ENCODE measurements at places on chromosomes 2 and 18.

DNA sequence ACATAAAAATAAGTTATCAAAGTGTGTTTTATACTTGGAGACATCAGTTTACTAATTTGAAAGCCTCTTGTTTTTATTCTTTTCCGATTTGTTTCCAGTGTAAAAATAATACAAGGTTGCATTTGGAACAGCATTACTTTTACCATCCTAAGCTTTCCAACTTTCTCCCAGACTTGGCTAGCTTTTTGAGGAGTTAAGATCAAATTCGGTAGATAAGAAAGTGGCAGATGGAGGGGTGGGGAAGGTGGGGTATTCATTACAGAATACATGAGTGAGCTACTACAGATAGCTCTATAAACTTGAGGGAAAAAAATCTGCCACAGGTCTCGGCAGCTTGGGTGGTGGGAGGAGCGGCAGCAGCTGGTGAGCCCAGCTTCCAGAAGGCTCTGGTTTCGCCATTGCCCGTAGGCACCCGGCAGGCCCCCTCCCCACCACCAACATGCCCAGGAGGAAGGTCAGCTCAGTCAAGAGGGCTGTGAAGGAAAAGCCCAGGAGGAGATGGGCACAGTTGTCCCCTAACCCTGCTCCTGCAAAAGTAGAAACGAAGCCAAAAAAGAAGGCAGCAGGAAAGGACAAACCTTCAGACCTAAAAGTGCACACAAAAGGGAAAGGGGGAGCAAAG is 18.6 kb upstream of the RMC1 start:
- no peak for DNase-seq

- DNase-seq = no peak
Observed at GRCh38 chr2:4134551-4135550, 431.5 kb downstream of the DCDC2C start.

DNA sequence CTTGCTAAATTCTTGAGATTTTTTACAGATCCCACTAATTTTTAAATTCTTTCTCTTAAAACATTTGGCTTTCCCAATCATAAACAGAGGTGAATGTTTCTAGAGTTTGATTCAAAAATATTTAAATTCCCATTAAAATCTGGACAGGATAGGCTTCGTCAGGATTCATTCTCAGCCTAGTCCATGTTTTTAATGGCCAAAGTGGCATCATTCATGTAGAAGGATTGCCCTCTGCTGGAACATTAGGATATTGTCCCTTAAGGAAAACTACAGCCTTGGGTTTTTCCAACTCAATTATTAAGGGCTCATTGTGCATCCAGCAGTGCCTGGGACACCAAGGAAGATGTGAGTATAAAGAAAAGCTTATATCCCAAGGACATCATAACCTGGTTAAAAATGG is 71.7 kb downstream of the TPGS2 start:
- no peak for DNase-seq

GRCh38 chr2:45891719-45892424 is 240.4 kb downstream of the PRKCE start:
- DNase-seq = no peak
